Tongue (tissue), 3 donors: ENCODE measurements at places on chromosomes 7 and 10. TPM values are rescaled to one million over a fixed set of nuclear protein-coding genes. Genes with fewer than 3 reads are reported as not detected.

The FXYD4 gene
- not detected for total RNA-seq

The DNAAF5 gene
- total RNA-seq: 22.5 TPM

The NCF1 gene
- 0.82 TPM for total RNA-seq

The CYP3A4 gene
- total RNA-seq: not detected

The TMEM176B gene
- 27.5 TPM for total RNA-seq

The CCL26 gene
- total RNA-seq: not detected

The CTTNBP2 gene
- 13.1 TPM for total RNA-seq

The KIFBP gene
- total RNA-seq: 33.0 TPM

The FOXI2 gene
- not detected for total RNA-seq

The LAMB4 gene
- 3.1 TPM for total RNA-seq

The TRIL gene
- total RNA-seq: 23.9 TPM

The MGMT gene
- total RNA-seq: 37.8 TPM

The C10orf71 gene
- 23.3 TPM for total RNA-seq

The OR2A42 gene
- not detected for total RNA-seq

The KCNIP2 gene
- 0.92 TPM for total RNA-seq

- DNase-seq: peak; percentile 16
Measured at GRCh38 chr7:71507680-71508602, 376.0 kb downstream of the GALNT17 start.

DNA sequence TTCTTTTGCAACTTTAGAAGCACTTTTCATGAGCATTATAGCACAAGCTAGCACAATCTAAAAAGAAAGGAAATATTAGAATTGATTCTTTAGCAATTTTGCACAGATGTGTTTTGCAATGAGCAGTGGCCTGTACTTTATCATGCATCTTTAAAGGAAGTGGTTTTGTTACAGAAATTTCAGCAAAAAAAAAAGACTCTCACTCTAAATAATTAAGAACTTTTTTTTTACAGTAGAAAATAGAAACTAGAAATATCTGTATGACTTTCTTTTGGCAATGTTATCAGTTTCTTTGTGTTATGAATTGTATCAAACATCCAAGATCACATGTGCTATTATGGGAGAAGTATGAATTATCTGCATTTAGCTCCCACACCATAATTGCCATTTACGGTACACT lies 195.7 kb upstream of the KLF6 start:
- DNase-seq: no peak

DNA sequence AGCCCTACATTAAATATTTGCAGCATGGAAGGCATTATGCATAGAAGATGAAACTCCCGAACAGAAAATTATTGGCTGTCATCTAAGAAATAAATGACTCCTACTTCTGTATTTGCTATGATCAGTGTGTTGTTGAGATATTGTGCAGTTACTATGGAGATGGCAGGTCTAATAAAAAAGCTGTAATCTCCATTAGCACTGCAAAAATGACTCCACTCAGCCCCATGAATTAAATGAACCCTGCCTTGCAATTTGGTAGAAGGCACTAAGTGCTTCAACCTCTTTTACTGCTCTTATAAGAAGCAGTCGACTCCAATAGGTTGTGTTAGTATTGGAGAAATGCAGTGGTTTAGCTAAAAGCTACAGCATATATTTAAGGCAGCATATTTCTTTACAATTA lies 290.0 kb upstream of the PHYHIPL start:
- peak; percentile 24 for DNase-seq

GRCh38 chr7:47914717-47915615 lies 33.3 kb downstream of the PKD1L1 start:
- no peak for DNase-seq

DNA sequence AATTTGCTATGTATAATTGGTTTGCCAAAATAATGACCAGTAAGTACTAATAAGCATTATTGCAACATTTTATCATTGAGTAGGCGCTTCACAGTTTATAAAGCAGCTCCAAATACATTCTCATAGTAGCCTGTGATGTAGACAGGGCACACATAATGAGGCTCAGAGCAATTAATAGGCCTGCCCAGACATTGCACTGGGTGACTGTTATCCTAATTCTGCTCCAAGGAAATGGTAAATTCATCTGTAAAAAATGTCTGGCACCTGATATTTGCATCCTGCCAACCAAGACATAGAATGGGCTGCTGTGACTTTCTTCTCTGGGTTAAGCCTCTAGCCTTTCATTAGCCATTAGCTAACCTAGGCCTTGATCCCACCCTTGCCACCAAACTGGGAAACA lies 97.6 kb downstream of the SEM1 start:
- DNase-seq: no peak

GRCh38 chr10:102608487-102608886 lies 35.8 kb upstream of the TRIM8 start:
- no peak for DNase-seq

DNA sequence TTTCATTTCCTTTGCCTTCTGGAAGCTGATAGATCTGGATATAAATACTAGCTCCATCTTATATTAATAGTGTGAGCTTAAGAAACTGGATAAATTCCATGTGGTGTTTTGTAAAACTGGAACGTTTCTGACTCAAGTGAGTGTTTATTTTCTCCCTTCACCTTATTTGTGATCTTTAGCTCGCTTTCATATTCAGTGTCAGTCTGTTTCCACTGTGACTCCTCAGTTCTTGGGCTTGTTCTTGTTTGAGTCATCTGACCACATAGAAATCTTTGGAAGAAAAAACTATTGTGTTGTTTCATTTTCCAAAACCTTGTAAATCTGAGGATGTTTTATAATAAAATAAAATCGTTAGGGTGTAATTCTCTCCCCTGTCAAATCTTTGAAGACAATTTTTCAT lies 186.4 kb downstream of the POLR1F start:
- DNase-seq: no peak

- no peak for DNase-seq
Measured at GRCh38 chr7:22565315-22565811, 65.4 kb upstream of the STEAP1B start.

- DNase-seq: no peak
Measured at GRCh38 chr10:13977861-13978532, 352.7 kb downstream of the FRMD4A start.

DNA sequence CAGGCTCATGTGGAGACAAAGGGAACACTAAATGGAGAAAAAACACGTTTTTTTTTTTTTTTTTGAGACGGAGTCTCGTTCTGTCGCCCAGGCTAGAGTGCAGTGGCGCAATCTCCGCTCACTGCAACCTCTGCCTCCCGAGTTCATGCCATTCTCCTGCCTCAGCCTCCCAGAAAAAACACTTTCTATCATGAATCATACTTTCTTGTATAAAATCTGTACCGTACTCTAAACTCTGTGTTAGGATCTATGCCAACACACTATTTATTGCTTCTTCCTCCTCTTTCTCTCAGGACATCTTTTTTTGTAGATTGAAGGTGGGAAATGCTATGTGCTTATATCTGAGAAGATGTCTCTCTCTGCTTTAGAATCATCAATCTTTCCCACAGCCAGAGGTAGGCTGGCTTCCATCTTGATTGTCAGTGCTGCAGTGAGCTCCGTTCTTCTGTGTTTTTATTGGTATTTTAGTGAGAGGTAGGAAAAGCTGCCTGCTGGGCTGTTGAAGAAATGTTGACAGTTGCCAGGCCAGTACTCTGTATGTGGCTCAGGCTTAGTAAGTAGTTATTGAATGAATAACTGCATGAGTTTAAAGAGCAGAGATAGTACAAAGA lies 101.1 kb downstream of the GPR85 start:
- DNase-seq: no peak

GRCh38 chr7:154431045-154431444 lies 378.8 kb downstream of the DPP6 start:
- DNase-seq: no peak

DNA sequence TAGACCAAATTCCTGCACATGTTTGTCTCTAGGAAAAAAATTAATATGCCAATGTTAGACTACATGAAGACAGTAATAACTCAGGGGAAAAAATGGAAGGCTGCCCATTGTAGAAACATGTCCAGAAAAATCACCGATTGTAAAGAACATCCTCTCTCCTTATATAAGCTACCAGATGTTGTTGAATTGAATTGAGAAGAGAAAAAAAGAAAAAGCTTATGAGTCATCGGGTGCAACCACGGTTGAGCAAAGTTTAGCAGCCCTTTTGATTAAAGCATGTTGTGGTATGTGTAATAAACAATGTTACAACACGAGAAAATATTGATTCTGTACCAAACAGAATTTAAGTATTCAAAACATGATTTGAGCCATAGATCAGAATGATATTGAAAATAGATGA lies 102.3 kb upstream of the ARHGAP21 start:
- DNase-seq: peak; percentile 24

GRCh38 chr10:6363511-6363910 lies 160.8 kb downstream of the PFKFB3 start:
- DNase-seq: no peak

DNA sequence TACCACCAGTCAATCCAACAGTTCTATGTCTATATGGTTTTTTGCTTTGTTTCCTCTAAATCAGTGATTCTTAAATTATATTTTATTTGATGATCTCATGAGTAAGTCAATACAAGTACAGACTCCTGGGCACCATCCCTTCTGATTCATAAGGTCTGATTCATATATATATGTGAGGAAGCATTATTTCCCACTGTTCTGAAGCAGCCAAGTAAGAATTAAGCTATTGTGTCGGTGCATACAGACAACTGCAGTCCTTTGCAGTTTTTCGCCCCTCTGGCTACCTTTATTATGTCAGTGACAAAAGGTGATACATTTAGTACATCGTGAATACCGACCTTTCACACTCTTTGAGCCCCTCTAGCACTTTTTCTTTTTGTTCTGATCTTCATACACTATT lies 1079.6 kb upstream of the C7orf33 start:
- DNase-seq: no peak

DNA sequence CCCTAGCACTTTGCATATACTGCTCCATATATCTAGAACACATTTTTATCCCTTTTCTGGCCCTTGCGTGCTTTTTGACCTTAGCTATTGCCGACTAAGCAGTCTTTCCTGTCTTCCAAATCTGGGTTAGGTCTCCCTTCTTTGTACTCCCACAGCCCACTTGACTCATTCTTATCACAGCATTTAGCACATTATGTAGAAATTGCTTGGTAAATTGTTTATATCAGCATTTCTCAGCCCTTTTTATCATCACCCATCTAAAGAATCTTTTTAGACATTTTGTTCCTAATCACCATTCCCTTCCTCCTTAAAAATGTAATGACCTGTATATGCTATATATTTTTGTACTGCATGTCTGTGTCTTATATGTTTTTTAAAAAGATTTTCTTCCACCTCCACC lies 101.7 kb downstream of the SDHAF3 start:
- DNase-seq: no peak

DNA sequence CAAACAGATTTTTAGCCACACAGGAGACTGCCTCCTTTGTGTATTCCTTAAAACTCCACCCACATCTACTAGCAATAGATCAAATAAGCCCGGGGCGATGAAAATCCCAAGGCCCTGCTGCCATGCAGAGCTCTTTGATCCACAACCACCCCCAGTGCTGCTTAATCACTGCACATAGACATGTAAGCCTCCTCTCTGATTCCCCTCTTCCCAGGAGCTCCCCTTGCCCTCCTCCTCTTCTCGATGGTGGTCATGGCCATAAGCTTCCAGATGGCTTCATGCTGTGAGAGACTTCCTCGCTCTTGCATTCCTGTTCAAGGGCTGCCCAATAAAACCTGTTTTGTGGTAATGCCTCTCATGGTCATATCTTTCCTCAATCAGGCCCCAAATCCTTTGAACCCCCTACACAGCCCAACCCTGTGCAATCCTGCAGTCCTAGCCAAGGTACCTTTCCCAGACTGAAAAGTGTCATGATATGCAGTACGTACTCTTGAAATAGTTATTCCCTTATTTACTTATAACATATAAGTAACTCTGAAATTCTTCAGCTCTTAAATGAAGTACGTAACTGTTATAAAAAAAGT lies 158.5 kb downstream of the CACNA2D1 start:
- DNase-seq: no peak

- peak; percentile 60 for DNase-seq
Measured at GRCh38 chr10:27223964-27224363, 16.6 kb downstream of the ACBD5 start.

GRCh38 chr10:14560791-14561765 lies 213.6 kb downstream of the FAM107B start:
- peak; percentile 34 for DNase-seq

DNA sequence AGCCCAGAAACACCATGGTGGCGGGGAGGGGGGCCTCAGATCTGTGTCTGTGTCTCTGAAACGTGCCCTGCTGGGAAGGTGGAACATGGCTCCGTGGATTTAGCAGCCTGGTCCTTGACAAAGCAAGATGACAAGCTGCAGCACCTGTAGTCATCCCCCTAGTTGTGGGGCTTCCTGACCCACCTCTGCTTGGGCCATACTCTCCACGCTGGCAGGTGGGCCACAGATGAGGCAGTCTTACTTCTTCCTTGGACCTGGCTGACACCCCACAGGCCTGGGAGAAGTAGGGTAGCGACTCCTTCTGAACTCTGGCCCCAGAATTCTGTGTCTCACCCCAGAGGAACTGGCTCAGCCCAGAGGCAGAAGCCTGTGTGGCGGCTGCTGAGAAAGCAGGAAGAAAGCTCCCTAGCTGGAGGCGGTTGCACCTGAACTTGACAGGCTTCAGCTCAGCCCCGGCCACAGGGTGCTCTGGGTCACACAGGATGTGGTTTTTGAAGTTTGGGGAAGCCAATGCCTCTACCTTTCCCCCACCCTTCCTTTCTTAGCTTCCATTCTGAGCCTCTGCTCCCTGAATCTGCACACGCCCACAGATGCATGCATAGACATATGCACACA lies 113.9 kb downstream of the ABLIM1 start:
- no peak for DNase-seq

- DNase-seq: no peak
Measured at GRCh38 chr7:91013078-91013477, 251.2 kb upstream of the FZD1 start.

DNA sequence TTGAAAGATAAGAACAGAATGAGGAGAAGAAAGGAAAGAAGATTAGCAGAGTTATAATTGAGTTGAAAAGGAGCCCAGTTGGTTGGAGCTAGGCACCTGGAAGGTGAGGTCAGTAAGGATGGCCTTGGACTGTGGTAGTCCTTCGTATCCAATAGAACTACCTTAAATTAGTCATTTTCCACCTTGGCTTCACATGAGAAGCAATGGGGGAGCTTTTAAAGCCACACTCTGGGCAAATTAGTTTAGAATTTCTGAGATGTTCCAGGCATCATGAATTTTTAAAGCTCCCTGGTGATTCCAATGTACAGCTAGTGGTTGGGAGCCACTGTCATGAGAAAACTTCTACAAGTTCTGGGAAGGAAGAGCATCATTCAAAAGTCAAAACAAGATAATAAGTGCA lies 27.3 kb upstream of the CYP3A5 start:
- DNase-seq: no peak

GRCh38 chr7:69935107-69935506 lies 336.8 kb downstream of the AUTS2 start:
- no peak for DNase-seq

DNA sequence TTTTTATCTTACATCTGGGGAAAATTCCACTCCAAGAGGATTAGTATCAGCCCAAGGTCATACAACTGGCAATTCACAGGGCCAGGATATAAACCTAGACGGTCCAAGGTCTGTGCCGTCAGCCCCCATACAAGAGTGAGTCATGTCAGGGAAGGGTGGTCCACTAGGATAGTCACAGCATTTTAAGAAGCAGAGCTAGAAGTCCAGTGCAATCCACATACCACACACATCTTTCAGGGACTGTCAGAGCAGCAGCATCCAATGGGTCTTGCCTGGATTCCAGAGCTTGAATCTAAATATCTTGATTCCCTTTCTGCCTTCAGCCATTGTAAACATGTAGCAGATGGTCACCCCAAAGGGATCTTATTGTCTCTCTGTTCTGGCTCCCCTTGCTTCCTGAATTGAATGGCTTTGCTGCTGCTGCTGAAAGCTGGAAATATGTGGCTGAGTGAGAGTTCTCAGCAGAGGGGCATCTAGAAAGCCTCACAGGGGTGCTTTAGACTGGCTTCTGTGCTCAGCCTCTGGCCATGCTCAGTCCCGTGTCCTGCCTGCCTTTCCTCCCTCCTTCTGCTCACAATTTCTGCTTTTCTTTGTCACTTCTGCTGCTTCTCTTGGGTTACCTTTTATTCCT lies 9.9 kb upstream of the OR6V1 start:
- DNase-seq: peak; percentile 11
